ENCODE measurements at places on chromosomes 7 and 10.

GRCh38 chr7:75725306-75725705 is 13.4 kb downstream of the HIP1 start:
- DNase-seq, result no peak

- no peak for DNase-seq
Measured at GRCh38 chr10:3094609-3095036, 27.3 kb downstream of the PFKP start.

- DNase-seq, result no peak
Measured at GRCh38 chr7:41010967-41011366, 691.9 kb downstream of the INHBA start.

- no peak for DNase-seq
Measured at GRCh38 chr7:147033641-147034040, 917.0 kb downstream of the CNTNAP2 start.

DNA sequence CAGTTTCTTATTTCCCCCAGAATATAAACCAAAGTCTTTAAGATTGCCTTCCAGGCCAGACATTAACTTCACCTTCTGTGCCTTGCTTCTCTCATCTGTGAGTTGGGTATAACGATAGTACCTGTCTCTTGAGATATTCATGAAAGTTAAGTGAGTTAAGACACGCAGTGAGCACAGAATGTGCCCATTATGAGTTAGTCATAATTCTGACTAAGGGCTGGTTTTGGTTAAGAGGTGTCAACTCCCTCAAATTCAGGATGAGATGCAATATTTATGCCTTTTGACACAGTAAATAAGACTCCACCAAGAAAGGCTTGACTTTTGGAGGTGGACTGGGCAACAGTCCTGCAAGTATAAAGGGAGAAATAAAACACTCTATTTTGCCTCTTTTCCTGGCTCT is 528.7 kb upstream of the IGFBP3 start:
- DNase-seq, result no peak

DNA sequence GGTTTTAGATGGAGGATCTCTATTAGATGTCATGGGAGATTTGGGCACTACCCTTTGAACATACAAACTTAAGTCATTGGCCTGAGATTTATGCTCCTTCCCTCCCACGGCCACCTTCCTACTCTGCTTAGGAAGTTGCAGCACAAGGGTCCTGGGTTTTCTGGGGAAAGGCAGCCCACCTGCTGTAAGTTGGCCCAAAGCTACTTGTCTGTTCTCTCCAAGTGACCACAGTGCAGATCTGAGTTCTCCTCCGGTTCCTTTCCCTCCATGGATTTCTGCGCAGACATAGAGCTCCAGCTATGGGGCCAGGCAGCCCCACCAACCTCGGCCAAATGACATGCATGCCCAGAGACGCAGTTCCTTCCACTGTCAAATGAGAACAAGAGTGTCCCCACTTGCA is 12.8 kb upstream of the C10orf53 start:
- no peak for DNase-seq

- no peak for DNase-seq
Measured at GRCh38 chr10:68474021-68474420, 2.2 kb upstream of the DNA2 start.

DNA sequence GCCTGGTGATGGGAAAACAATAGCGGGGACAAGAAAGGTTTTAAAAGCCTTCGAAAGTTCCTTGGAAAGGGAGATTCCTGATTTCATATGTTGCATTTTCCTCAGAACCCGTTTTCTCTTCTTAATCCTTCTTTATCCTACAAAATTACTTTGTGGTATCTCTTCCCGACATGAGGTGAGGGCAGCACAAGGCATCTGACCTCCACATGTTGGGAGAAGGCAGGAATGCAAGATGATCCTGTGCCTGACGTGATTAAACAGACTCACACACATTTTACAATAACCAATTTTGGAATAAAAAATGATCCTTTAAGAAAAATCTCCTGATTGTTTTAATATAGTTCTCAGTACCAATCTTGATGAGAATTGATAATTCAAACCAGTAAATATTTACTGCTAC is 153.3 kb upstream of the MKLN1 start:
- no peak for DNase-seq

GRCh38 chr7:85185424-85186082 is 1.3 kb downstream of the SEMA3D start:
- DNase-seq, result no peak

DNA sequence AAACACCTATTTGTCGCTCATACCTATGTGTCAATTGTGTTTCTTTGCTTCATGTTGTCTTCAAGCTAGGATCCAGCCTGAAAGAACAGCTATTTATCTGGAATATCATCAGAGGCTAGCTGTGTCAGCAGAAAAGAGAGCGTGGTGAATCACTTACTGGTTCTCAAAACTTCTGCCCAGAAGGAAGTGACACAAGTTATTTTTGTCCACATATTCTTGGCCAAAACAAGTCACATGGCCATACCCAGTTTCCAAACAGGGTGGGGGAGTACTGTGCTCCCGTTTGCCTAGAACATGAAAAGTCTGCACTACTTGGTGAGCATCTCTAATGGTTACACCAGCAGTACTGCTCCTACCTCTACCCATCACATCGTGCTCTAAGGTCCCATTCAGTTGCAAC is 160.9 kb upstream of the CSTF2T start:
- DNase-seq, result no peak

- DNase-seq, result no peak
Measured at GRCh38 chr10:33141251-33141650, 183.2 kb upstream of the ITGB1 start.

- DNase-seq, result no peak
Measured at GRCh38 chr7:69246758-69247157, 351.5 kb upstream of the AUTS2 start.

- DNase-seq, result no peak
Measured at GRCh38 chr7:47043304-47043703, 538.6 kb downstream of the TNS3 start.

- peak; percentile 7 for DNase-seq
Measured at GRCh38 chr7:57482-58255, 134.7 kb upstream of the FAM20C start.

All from central memory CD8-positive, alpha-beta T cell (primary cell).